Type B pancreatic cell (in vitro differentiated cells): ENCODE measurements at places on chromosomes 6 and 20. TPM values are rescaled to one million over a fixed set of nuclear protein-coding genes. Genes with fewer than 3 reads are reported as not detected.

The CDH26 gene
- total RNA-seq: 3.6 and 6.9 TPM in 2 replicates

The RRAGD gene
- total RNA-seq: 18.0 and 19.7 TPM in 2 replicates

The SSTR4 gene
- not detected in 2 replicates for total RNA-seq

- no peak for DNase-seq
Measured at GRCh38 chr20:64051561-64052325, 2.3 kb upstream of the SOX18 start.

DNA sequence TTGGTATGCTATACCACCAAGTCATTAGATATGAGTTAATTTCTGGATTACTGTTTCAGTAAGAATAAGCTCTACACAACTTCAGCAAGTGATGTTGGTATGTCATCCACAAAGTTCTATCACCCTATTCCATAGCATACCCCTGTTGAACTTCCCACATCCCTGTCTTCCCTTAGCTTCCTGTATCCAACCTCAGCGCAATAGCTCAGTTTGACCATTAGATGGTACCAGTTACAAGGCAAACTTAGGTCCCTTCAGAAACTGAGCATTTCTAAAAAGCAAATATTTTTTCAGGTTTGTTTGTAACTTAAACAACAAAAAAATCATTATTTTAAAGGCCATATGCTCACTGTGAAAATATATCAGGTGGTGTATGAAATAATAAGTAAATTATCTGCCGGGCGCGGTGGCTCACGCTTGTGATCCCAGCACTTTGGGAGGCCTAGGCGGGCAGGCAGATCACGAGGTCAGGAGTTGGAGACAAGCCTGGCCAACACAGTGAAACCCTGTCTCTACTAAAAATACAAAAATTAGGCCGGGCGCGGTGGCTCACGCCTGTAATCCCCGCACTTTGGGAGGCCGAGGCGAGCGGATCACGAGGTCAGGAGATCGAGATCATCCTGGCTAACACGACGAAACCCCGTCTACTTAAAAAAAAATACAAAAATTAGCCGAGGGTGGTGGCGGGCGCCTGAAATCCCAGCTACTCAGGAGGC lies 8.8 kb upstream of the MOG start:
- DNase-seq: no peak

DNA sequence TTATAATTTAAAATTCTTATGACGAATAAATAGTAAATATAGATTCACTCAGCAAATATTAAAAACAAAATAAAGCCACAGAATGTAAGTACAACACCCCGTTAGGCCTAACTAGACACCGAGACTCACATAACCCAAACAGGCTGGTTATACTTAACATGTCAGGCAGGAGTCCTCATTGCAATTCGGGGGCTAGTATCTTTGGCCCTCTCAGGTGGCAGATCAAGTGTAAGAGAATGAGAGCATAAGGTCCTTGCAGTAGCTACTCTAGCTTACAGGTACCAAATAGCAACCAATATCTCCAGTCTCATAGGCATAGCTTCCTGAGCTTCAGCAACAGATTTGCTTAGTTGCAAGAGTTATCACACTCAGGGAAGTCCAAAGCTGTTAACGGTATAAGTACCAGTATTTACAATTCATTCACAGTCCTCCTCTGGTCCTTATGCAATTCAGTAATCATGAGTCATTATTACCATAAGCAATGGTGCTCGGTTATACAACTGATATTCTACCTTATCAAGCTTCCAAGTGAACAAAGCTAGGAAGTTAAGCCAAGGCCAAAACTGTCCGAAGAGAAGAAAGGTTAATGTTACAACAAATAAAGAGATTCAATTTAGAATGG lies 20.1 kb downstream of the REV3L start:
- no peak for DNase-seq

DNA sequence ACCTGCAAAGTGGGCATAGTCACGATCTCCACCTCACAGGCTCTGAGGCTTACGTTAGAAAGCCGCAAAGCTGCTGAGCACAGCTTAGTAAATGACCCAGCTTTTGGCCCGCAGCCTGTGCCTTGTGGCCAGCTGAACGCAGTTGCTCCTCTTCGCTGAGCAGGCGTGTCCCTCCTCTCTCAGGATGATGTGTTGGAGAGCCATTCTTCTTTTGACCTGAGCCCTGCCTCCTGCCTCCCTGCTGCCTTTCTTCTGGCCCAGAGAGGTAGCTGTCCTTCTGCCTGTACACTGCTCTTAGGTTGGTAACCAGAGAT lies 47.6 kb upstream of the MYL9 start:
- no peak for DNase-seq

- DNase-seq: no peak
Measured at GRCh38 chr20:17061715-17062114, 165.1 kb upstream of the PCSK2 start.

- DNase-seq: no peak
Measured at GRCh38 chr6:921400-921799, 228.5 kb upstream of the EXOC2 start.
